NB4 (cell line): ENCODE measurements at places on chromosomes 6 and 20.

- DNase-seq: no peak
Observed at GRCh38 chr20:50220894-50221365, 30.3 kb downstream of the CEBPB start.

GRCh38 chr6:25263657-25264056, 15.5 kb upstream of the CARMIL1 start:
- DNase-seq: no peak

- no peak for DNase-seq
Observed at GRCh38 chr6:30763155-30763617, 18.8 kb upstream of the IER3 start.

DNA sequence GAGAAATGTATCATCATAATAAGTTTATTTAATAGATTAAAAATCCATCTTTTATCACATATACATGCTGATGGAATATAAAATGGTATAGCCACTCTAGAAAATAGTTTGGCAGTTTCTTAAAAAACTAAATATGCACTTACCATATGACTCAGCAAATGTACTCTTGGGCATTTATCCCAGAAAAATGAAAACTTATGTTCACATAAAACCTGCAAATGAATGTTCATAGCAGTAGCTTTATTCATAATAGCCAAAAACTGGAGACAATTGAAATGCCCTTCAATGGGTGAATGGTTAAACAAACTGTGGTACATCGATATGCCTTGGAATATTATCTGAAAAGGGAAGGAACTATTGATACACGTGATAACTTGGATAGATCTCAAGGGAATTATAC, 6.4 kb upstream of the NCOA7 start:
- DNase-seq: no peak

DNA sequence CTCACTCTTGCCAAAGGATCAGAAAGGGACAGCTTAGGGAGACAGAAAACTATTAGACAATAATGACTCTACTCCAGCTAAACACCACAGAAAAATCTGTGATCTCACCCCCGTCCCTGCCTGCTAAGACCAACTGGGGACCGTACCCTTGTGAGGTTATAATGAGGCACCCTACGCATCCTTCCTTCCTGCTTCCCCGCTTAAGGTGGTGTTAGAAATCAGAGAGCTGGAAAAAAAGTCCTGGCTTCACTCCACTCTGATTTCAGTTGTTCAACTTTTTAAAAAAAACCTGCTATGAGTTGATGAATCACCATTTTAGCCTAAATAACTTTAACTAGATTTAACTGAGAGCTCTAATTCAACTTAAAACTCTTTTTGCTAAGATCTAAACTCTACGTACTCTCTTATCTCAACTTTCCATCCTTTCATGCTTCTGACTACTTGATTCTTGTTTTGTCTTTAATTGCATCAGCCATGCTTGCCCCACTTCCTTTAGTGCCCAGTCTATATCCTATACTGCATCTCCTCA, 35.8 kb upstream of the TMEM14A start:
- DNase-seq: no peak

DNA sequence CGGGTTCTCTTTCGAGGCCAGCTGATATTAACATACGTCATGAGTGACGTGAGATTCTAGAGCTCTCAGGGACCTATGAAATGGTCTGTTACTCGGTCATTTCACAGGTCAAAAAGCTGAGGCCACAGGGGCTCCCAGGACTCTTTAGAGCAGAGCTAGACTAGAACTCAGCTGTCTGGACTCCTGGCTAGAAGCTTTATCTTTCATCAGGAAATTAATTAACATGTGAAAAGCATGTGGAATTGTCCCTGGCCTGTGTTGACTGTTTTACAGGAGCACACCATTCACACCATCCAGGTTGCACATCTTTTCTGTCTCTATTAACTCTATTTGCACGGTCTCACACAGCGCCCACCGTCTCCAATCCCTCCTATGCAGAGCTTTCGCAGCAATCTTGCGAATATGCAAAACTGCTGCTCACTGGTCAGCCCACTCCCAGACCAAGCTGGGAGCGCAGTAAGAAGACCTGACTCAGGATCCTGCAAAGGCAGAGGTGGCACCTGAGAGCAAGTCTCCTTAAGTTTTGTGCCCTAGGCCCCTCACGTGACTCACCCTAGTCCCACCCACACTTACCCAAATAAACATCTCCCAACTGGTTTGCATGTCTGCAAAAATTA, 522.5 kb downstream of the CD83 start:
- no peak for DNase-seq

DNA sequence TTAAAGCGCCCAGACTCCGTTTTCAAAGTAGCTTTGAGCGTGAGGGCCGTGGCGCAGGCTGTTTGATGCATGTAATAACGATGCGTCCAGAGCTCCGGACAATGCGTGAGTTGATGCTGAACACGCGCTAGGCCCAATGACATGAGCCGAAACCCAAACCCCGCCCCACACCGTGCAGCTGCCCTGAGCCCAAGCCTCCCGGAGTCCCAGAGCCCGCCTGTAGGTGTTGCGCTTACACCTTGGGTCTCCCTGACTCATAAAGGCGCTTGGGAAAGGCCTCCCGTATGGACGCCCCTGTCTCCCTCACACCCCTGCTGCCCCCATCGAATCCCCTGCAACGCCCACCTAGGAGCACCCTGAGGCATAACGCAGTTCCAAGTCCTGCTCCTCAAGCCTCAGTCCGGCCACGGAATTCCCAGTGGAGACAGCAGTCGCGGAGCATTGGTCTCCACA, 87.6 kb downstream of the ERMARD start:
- no peak for DNase-seq

GRCh38 chr6:14610141-14610540, 492.6 kb downstream of the CD83 start:
- DNase-seq: no peak

- DNase-seq: no peak
Observed at GRCh38 chr6:70538376-70538775, 28.4 kb upstream of the SDHAF4 start.

- no peak for DNase-seq
Observed at GRCh38 chr6:69780585-69781178, 16.1 kb downstream of the LMBRD1 start.

- DNase-seq: no peak
Observed at GRCh38 chr20:37295595-37295994, 6.1 kb downstream of the MANBAL start.

- DNase-seq: no peak
Observed at GRCh38 chr6:75183099-75183541, 22.7 kb downstream of the COL12A1 start.

- DNase-seq: no peak
Observed at GRCh38 chr20:37381621-37382471, 35.9 kb downstream of the SRC start.

DNA sequence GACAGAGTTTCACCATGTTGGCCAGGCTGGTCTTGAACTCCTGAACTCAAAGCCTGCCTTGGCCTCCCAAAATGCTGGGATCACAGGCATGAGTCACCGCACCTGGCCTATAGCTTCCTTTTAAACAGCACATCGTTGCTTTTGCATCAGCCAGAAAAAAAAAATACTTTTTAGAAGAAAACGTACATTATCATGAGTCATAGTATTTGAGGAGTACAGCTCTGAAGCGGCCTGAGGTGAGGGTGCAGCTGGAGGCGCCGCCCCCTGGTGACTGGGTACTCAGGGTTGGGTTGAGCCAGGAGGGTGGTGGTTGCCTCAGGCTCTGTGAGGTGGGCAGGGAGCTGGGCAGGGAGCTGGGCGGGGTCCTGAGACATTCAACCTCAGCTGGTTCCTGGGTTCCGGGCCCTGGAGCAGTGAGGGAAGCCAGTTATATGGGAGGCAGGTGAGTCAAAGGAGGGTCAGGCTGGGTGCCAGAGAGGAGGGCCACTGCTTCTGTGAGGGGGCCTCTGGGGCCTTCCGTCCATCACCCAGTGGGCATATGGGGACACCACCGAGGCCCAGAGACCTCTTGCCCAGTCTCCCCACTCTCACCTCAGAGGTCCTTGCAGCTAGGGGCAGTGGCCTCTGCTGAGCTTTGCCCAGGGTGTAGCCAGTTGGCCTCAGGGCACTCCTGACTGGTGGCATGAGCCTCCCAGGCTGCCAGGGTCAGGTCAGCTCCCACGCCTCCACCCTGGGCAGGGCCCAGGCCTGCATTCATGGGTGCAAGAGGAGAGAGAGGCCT, 11.7 kb upstream of the ID1 start:
- DNase-seq: peak; percentile 44

GRCh38 chr6:121730616-121731015, 295.2 kb downstream of the GJA1 start:
- no peak for DNase-seq

GRCh38 chr6:89353118-89353556, 615 bp upstream of the UBE2J1 start:
- no peak for DNase-seq

GRCh38 chr6:44652547-44652946, 265.0 kb downstream of the CDC5L start:
- DNase-seq: no peak
